ENCODE measurements at places on chromosomes 1 and 21.
A peak's percentile ranks its signal among the peaks of the same experiment; 100 is the strongest.

GRCh38 chr1:18088077-18088594 is 19.5 kb upstream of the IGSF21 start:
- DNase-seq = no peak

DNA sequence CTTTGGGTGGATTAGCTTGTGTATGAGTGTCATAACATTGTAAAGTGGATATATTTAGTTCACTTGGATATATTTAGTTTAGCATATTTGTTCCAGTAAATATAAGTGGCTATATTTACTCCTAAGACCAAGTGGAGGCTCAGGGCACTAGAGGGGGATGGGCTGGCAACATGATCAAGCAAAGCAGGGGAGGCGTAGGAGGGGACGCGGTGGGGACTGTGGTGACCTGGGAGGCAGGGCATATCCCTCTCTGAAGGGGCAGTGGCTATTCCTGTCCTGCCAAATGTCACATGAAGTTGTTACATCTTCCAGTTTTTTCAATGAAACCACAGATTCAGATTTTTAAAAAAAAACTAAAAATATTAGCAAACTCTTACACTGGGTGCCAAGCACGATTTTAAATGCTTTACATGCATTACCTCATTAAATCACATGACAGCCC is 51.9 kb upstream of the EDN2 start:
- no peak for DNase-seq

DNA sequence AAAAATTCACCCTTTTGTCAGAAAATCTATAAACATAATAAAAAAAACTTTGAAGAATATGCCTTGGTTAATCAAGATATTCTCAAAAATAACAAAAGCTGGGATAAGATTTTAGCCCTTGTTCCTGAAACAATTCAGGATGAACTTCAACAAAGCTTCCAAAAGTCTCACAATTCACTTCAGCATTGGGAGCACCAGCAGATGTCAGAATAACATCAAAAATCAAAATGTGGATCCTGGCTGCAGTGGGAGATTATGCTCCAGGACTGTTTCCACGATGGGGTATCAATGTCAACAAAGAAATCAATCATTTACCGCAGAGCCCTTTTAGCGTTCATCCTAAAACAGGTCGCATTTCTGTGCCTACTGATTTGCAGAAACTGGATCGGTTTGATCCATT is 35.2 kb downstream of the ZNF670 start:
- DNase-seq = no peak

- no peak for DNase-seq
Measured at GRCh38 chr1:172105230-172105629, 263.9 kb downstream of the DNM3 start.

- peak; percentile 29 for DNase-seq
Measured at GRCh38 chr1:200359610-200360163, 50.1 kb downstream of the ZNF281 start.

GRCh38 chr21:45372732-45373355 is 32.1 kb upstream of the COL18A1 start:
- no peak for DNase-seq

DNA sequence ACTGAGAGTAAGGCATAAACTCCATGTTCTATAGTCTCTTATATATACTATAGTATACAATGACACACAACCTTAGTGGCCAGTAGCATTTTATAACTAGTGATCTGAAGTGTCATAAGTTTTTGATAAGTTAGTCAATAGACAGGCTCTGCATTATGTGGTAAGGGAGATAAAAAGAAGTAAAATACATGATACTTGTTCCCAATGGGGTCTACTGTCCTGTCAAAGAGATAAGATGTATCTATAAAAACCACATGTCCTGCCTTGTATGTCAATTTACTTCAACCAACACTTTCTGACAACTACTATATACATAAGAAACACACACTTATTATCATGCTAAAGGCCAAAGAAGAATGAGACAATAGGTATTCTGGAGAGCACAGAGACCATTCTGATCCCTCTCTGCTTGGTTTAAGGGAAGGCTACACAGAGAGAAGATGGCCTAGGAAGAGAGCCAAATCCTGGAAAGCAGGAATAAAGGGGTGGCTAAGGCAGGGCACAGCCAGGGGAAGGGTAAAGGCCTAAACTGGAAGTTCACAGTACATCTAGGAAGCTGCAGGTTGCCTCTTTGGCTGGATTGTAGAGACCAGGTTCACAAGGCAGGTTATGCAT is 91.4 kb downstream of the LYST start:
- DNase-seq = no peak

- no peak for DNase-seq
Measured at GRCh38 chr1:116529199-116529631, 41.6 kb downstream of the CD58 start.

DNA sequence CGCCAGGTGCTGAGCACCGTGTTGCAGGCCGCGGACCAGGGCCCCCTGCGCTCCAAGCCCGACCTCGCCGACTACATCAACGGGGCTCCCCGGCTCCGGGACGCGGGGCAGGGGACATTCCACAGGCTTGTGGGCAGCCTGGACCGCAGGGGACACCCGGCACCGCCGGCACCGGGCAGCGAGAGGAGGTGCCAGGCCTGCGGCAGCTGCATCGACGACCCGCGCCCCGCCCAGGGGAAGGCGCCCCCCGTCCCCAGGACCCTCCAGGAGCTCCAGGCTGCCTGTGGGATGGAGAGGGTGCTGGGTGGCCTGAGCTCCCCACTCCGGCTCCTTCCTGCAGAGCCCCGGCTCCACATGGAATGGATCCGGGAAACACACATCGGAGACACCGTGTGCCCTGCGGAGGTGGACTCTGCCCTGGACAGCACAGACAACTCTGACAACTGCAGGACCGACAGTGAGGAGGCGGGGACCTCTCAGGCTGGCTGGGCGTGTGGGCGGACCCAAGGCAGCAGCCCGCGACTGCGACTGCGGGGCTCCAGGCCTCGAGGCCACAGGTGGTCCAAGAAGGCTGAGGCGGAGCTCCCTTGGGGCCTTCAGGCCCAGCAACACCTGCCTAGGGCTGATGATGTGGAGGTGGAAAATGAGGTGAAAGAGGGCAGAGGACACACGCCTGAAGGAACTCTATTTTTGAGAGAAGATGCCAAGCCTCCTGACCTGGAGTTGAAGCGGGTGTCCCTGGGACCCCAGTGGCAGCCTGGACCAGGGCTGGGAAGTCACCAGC is 22.8 kb downstream of the KIAA1614 start:
- DNase-seq = no peak

Measured in fibroblast of gingiva (primary cell).